Osteocyte (in vitro differentiated cells): ENCODE measurements at places on chromosomes 11 and 22. TPM values are rescaled to one million over a fixed set of nuclear protein-coding genes. Genes with fewer than 3 reads are reported as not detected.

- peaks cover 24% of the 10 kb centered on the region for H3K36me3 ChIP-seq
- H3K4me3 ChIP-seq: no peak overlapping the region
These were observed 32.5 kb downstream of the AHNAK start for GRCh38 chr11:62514151-62514550.

The TSPAN4 gene
- total RNA-seq: 163 and 175 TPM in 2 replicates

The EFCAB6 gene
- total RNA-seq: 1.4 and 1.5 TPM in 2 replicates

The BCO2 gene
- total RNA-seq: 1.4 and 1.5 TPM in 2 replicates

DNA sequence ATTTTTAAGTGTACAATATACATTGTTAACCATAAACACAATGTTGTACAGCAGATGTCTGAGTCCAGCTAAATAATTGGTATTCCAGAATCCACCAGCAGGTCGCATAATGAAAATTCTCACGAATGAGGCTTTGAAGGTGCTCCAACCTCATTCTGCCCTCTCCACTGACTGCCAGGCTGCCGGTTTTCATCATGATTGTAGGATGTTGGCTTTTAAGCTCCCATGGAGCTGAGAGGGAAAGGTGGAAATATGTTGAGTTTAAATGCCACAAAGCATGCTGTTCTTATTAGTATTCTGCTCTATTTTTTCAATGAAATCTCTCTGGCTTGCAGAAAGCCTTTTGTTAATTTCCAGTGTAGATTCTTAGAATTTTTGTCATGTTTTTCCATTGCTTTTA, 337.2 kb upstream of the DDI1 start:
- peaks cover 1% of the 10 kb centered on the region for H3K4me1 ChIP-seq
- no peak for DNase-seq
- no peak overlapping the region for H3K4me3 ChIP-seq
- H3K27me3 ChIP-seq: peaks cover 2% of the 10 kb centered on the region
- H3K27ac ChIP-seq: no peak overlapping the region

DNA sequence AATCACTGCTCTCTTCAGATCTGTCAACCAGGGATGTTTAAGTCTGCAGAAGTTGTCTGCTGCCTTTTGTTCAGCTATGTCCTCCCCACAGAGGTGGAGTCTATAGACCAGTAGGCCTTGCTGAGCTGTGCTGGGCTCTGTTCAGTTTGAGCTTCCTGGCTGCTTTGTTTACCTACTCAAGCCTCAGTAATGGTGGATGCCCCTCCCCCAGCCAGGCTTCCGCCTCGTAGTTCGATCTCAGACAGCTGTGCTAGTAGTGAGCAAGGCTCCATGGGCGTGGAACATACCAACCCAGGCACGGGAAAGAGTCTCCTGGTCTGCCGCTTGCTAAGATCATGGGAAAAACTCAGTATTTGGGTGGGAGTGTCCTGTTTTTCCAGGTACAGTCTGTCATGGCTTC, 27.6 kb upstream of the CASP12 start:
- DNase-seq: no peak
- no peaks in the 10 kb centered on the region for H3K4me1 ChIP-seq
- no peak overlapping the region for H3K27ac ChIP-seq
- peaks cover 8% of the 10 kb centered on the region for H3K27me3 ChIP-seq

DNA sequence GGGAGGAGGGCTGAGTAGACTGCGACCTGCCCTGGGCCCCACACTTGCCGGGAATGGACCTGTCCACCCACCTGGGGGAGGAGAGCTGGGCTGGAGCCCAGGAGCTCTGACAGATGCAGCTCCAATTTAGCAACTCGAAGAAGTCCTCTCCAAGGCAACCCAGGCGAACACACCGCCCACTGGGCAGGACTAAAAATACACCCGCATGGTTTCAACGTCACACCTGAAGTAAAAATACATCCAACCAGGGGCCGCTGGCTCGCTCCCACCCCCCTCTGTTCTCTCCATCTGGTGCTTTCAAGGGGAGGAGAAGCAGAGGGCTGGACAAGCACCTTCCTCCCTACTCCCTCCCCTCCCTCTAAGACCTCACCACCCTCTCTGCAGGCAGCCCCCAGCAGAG, 119.9 kb downstream of the FEZ1 start:
- H3K4me3 ChIP-seq: no peak overlapping the region
- H3K36me3 ChIP-seq: peaks cover 39% of the 10 kb centered on the region
- H3K27me3 ChIP-seq: no peaks in the 10 kb centered on the region
- H3K4me1 ChIP-seq: peaks cover 17% of the 10 kb centered on the region
- DNase-seq: no peak

DNA sequence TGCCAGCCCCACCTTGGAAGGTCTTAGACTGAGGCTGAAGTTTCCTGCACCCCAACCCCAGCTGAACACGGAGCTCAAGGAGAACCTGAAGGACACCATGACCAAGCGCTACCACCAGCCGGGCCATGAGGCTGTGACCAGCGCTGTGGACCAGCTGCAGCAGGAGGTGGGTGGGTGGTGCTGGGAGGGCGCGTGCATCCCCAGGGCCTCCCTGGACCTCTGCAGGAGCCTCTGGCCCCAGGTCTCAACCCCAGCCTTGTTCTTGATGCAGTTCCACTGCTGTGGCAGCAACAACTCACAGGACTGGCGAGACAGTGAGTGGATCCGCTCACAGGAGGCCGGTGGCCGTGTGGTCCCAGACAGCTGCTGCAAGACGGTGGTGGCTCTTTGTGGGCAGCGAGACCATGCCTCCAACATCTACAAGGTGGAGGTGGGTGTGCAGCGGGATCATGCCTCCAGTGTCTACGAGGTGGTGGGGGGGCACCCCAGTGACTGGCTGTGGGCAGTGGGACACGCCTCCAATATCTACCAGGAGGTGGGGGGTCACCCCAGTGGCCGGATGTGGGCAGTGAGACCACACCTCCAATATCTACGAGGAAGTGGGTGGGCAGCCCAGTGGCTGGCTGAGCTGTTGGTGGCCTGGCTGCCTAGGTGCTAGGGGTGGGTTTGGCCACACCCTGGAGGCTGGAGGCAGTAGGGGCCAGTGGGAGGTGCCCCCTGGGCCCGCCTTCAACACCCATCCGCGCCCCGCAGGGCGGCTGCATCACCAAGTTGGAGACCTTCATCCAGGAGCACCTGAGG, 4.6 kb downstream of the CD151 start:
- peaks cover 45% of the 10 kb centered on the region for H3K4me1 ChIP-seq
- no peak overlapping the region for H3K4me3 ChIP-seq
- H3K27ac ChIP-seq: no peak overlapping the region
- DNase-seq: no peak

The MS4A7 gene
- total RNA-seq: not detected in 2 replicates

The SLC22A12 gene
- total RNA-seq: not detected in 2 replicates

DNA sequence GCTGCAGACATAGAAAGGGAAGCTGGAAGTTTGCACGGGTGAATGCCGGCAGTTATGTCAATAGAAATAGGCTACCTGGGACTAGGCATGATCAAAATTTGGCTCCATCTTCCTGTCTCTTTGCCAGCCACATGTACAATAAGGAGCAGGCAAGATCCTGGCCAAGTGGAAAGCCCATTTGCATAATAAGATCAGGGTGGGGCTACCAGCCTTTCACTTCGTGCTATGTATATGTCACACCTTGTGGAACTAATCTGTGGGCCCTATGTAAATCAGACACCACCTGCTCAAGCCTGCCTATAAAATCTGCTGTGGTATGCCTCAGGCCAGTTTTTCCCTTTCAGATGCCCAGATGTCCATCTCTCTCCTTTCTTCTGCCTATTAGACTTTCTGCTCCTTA, 79.3 kb upstream of the DRD2 start:
- H3K4me1 ChIP-seq: peaks cover 45% of the 10 kb centered on the region
- DNase-seq: no peak
- H3K4me3 ChIP-seq: no peak overlapping the region

The MOV10L1 gene
- 0.97 and 1.4 TPM in 2 replicates for total RNA-seq

The TSGA10IP gene
- not detected in 2 replicates for total RNA-seq

DNA sequence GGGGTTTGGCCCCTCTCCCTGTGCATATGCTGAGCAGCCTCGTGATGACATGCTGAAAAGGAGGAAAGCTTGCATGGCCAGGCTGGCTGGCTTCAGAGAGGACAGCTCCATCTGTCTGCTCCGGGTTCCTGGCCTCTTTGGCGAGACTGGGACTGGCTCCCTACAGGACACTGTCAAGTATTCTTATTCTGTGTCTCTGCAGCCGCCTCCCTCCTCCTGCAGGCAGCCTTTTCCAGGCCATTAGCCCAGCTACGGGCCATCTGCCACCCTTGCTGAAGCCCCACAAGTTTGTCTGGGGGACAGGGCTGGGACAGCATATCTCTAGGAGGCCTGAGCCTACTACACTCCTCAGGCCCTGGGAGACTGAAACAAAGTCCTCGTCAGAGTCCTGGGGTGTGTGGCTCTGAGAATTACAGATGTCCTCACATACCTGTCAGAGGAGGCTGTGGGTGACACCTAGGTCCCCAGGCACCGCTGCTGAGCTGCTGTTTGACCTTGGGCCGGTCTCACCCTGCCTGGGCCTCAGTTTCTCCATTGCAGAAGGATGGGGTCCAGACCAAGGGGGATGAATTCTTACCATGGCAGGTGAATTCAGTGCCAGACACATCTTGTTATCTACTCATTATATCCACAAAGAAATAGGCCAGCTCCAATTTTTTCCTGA, 11.0 kb downstream of the MRGPRG start:
- no peak for DNase-seq
- H3K27me3 ChIP-seq: peaks cover 37% of the 10 kb centered on the region

DNA sequence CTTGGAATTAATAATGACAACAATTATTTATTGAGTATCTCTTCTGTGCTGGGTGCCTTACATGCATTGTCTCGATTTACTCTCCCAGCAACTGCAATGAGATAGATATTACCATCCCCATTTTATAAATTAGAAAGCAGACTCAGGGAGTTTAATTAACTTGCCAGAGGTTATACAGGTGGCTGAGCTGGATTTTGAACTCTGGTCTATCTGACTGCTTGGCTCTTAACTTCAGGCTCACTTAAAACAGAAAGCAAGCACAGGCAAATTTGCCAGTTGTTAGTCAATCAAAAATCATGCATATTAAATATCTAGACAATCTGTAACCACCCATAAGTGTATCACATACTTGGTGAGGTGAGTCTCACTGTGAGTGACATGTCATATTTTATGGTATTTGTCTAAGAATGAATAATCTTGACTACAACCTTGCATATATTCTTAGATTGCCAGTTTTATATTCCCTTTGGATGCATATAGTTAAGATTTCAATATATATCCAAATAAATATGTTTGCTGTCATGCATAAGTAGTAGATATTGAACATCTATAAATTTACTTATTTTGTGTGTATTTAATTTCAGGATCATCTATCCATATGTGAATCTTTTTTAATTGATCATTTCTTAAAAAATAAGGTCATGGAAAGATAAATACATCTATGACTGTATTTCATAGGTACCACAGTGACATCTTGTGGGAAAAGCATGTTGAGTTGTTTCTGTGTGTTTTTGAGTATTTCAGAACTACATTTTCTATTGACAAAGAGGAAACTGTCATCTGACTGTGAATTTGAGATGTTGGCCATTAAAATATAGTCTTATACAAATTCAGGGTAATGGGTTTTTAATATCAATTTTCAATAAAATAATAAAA, 112.0 kb upstream of the ARHGAP42 start:
- H3K27me3 ChIP-seq: peaks cover 11% of the 10 kb centered on the region
- H3K4me1 ChIP-seq: peaks cover 9% of the 10 kb centered on the region
- no peak for DNase-seq
- H3K27ac ChIP-seq: no peak overlapping the region

DNA sequence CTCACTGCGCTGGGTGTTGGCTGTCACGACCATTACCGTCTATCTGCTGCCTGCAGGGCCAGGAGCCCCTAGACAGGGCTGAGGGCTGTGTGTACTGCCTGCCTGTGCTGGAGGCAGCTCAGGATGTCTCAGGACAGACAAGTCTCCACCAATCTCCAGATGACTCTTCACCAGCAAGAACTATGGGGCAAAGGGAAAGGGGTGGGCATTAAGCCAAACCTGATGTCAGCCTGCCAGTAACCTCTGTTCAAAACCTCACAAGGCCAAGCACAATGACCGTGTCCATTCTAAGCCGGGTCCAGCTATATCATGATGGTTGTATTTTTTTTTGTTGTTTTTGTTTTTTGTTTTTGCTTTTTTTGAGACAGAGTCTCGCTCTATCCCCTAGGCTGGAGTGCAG, 31.6 kb downstream of the MAFF start:
- no peak overlapping the region for H3K27ac ChIP-seq
- no peak for DNase-seq
- peaks cover 35% of the 10 kb centered on the region for H3K36me3 ChIP-seq
- peaks cover 13% of the 10 kb centered on the region for H3K4me1 ChIP-seq

DNA sequence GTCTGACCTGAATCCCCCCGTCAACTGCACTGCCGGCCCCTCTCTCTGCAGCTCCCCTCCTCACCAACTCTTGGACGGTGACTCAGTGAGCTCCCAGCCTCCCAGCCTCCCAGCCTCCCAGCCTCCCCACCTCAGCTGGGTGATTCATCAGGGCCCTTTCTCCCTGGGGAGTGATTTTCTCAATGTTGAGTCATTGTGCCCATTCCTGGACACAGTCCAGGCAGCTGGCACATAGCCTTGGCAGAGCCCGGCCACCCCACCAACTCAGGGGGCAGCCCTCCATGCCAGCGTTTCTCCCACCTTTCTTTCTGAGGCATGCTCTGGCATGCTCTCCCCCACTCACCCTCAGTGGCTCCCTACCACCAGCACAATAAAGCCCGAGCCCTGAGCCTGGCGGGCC, 30.7 kb downstream of the PDE2A start:
- peak overlapping the region; percentile 38 for H3K4me3 ChIP-seq
- H3K36me3 ChIP-seq: no peaks in the 10 kb centered on the region
- DNase-seq: no peak
- no peak overlapping the region for H3K27ac ChIP-seq
- peaks cover 2% of the 10 kb centered on the region for H3K4me1 ChIP-seq

- H3K36me3 ChIP-seq: no peaks in the 10 kb centered on the region
- H3K4me1 ChIP-seq: peaks cover 4% of the 10 kb centered on the region
These were observed 42.3 kb upstream of the RDX start for GRCh38 chr11:110338684-110339083.

DNA sequence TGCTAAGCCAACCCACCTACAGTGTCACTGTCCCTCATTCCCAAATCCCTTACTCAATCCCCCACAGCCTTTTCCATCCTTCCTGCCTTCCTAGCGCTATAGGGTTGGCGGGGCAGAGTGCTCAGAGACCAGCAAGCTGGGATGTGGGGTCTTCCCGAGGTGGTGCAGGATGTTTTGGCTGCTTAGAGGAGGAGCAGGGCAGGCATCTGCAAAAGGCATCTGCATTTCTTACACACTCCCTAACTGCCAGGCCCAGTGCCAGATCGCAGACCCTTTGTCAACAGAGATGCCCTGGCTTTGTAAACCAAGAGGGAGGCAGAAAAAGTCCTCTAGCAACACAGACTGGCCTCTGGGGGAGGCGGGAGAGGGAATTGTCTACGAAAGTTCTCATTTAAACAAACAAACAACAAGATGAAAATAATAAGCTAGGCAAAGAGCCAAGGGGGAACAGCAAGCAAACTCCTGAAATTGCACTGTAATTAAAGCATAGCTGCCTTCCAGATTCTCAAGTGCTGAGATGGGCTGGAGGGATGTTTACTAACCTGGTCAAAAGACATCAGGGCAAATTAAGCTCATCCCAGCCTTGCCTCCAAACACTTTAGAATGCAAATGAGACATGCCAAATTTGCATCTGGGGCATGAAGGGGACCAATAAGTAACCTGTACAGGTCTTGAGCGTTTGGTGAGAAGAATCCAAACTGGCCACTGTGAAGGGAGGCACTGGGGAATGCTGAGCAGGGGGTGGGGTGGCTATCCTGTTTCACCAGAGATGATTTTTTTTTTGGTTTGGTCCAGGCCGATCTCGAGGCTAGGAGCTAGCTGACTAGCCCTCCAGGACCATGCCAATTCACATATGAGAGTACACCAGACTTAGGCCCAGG, 38.1 kb upstream of the ADA2 start:
- H3K27me3 ChIP-seq: peaks cover 7% of the 10 kb centered on the region
- no peak overlapping the region for H3K4me3 ChIP-seq
- peaks cover 15% of the 10 kb centered on the region for H3K4me1 ChIP-seq
- no peak for DNase-seq
- H3K27ac ChIP-seq: peak overlapping the region; percentile 12
- no peaks in the 10 kb centered on the region for H3K36me3 ChIP-seq
